Caki2 (cell line): ENCODE measurements at places on chromosomes 1 and 21. TPM values are rescaled to one million over a fixed set of nuclear protein-coding genes. Genes with fewer than 3 reads are reported as not detected.

DNA sequence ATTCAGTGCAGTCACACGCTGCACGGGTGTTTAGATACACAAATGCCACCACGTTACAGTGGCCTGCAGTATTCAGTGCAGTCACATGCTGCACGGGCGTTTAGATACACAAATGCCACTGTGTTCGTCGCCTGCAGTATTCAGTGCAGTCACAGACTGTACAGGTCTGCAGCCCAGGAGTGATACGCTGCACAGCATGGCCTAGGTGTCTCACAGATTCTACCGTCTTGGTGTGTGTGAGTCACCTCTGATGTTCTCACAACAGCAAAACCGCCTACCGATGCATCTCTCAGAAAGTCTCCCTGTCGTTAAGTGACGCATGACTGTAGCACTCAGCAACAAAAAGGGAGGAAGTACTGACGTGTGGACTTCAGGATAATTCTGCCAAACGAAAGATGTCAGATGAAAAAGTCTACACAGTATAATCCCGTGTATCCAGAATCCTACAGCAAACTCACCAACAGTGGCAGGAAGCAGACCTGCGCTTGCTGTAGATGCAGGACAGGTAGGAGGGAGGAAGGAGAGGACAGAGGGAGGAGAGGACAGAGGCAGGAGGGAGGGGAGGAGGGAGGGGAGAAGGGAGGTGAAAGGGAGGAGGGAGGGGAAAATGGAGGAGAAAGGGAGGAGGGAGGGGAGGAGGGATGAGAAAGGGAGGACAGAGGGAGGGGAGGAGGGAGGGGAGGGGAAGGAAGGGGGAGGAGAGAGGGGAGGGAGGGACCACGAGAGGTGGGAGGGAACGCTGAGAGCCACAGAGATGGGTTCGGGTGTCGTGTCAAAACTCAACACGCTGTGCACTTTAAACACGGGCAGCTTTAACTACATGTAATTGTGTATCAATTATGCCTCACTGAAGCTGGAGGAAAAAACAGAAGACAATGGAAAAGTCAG, 36.3 kb upstream of the PCBP3 start:
- DNase-seq: peak; percentile 49

GRCh38 chr1:198968866-198969265, 330.0 kb downstream of the PTPRC start:
- DNase-seq: no peak

DNA sequence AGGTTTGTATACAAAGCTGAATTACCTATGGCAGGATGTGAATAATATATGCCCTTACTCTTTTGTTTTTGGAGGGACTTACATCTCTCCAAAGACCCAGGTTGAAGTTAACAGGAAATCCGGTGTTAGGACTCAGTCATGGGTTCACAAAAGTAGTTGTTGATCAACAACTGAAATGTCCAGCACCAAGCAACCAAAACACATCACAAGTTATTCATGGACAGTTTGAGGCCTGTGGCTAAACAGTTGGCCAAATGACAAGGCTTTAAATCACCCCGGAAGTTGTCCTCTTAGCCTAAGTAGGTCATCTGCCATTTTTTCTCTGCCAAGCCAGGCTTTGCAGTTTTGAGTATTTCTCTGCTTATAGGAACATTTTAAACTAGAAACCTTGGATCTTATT, 89.9 kb downstream of the CD247 start:
- no peak for DNase-seq

DNA sequence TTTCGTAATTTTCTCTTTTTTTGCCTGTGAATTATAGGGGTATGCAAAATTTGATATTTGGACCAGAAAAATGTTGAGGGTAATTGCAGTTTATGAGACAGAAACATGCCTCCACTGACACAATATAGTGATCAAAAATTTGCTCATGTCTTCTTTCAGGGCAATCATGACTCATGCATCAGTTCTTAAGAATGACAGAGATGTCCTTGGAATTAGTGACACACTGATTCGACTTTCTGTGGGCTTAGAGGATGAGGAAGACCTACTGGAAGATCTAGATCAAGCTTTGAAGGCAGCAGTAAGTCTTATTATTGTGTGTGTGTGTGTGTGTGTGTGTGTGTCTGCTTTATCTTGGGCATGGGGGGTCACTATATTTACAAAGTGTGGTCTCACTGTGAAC, 27.5 kb downstream of the CTH start:
- no peak for DNase-seq

SLC6A9 gene
- total RNA-seq: 0.20 TPM in 1 of 2 replicates, not detected in the other

DNA sequence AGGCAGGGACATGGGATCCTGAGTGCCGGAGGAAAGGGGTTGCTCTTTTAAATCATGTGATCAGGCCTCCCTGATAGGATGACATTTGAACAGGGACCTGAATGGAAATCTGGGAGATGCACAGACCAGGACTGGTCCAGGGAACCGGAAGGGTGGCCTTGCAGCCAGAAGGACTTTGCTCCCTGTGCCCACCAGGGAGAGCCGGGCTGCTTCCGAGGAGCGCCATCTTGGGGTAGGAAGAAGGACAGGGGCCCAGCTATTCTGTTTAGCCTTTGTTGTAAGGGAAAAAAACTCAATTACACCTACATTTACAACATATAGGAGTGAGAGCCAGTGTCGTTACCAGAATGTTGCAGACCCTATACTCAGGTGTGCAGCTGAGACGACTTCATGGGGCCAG, 5.5 kb downstream of the KLHDC7A start:
- no peak for DNase-seq

GRCh38 chr1:222772996-222773379, 36.0 kb downstream of the FAM177B start:
- no peak for DNase-seq

DNA sequence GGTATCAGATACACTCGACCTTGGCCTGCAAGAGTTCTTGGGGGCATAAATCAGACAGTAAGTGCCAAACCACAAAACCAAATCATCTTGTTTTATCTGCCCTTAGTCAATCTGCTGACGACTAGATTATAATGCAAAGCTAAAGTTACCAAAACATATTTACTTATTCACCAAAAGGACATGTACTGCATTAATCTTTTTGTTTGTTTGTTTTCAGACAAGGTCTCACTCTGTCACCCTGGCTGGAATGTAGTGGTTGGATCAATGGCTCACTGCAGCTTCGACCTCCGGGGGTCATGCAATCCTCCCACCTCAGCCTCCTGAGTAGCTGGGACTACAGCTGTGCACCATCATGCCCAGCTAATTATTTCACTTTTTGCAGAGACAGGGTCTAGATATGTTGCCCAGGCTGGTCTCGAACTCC, 114.7 kb downstream of the APP start:
- DNase-seq: peak; percentile 18

GRCh38 chr1:64846573-64847430, 101.9 kb downstream of the RAVER2 start:
- no peak for DNase-seq

FCRL5 gene
- total RNA-seq: not detected in 2 replicates

- no peak for DNase-seq
Observed at GRCh38 chr1:153322568-153322967, 9.8 kb upstream of the PGLYRP3 start.

GRCh38 chr1:8903908-8904650, 25.6 kb upstream of the ENO1 start:
- peak; percentile 94 for DNase-seq

GRCh38 chr1:171265686-171266085, 17.4 kb downstream of the FMO1 start:
- no peak for DNase-seq

CAMK1G gene
- total RNA-seq: 0.47 TPM in 1 of 2 replicates, not detected in the other

PRKACB gene
- 6.1 and 8.7 TPM in 2 replicates for total RNA-seq

SUSD4 gene
- total RNA-seq: 3.5 and 11.9 TPM in 2 replicates

DNA sequence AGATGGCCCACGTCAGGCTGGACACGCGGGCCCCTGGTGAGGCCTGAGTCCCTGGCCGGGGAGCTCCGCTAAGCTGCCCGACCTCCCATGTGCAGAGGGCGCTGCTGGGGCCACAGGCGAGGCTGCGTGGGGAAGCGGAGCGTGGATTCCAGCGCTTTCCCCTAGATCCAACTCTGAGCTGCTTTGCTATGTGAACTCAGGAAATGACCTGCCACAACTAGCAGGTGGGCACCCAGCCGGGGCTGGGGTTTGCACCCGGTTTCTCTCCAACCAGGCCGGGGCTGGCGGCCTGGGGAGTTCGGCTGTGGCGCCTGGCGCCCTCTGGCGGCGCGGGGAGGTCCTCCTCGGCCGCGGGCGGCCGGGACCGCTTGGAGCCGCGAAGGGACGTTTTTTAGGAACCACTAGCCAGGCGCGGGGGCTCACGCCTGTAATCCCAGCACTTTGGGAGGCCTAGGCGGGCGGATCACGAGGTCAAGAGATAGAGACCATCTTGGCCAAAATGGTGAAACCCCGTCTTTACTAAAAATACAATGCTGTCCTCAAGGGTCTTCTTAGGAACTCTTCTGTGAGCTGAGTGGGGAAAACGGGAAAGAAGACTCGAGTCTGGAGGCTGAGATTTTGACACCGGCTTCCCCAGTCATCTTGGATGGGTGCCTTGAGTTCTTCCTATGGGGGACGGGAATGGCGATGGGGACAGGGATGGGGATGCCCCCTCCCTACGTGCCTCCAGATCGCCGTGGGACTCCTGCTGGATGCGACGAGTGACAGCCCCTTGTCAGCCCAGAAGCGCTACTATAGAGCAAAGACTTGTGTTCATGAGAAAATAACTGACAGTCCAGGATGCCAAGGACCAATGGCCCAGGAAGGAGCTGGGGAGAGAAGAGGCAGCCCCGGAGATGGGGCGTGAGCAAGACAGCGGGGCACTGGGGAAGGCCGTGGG, 12.6 kb downstream of the PYCR2 start:
- no peak for DNase-seq

DNA sequence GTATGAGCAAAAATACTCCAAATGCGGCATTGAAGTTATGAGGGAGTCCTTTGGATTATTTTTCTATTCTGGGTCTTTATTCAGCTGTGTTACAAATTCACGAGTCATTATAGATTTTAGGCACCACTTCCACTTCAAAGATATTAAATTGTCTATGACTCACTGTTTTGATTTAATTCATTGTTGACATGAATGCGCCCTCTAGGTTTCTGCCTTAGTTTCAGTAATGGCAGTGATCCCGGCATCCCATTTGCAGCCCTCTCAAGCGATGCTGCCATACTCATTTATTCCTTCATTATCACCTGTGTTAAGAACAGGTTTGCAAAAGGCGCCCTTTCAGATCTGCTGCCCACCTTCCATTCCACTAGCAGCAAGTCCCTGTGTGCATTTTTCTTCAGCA, 14.0 kb downstream of the RSPO1 start:
- DNase-seq: no peak

SPRR2E gene
- not detected in 2 replicates for total RNA-seq

DNA sequence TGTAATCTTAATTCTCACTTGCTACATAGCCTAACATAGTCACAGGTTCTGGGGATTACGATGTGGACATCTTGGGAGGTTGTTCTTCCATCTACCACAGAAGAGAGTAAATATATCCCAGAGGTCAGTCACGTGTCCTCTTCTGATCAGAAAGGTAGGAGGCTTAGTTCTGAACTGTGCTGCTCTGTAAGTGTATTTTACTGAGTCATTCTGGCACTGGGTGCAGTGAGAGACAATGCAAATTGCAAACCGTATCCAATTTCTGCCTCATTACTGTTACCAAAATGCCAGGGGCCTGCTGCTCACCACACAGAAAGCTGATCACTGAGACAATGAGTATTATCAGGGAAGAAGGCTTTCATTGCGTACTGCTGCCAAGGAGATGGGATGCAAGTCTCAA, 104.0 kb downstream of the GABPA start:
- DNase-seq: no peak

PCSK9 gene
- total RNA-seq: not detected in 2 replicates

LIPI gene
- not detected in 2 replicates for total RNA-seq

- DNase-seq: peak; percentile 3
Observed at GRCh38 chr1:174000371-174000770, 21.8 kb downstream of the RC3H1 start.

ZNF692 gene
- total RNA-seq: 8.1 and 8.2 TPM in 2 replicates
